ENCODE measurements at places on chromosomes 16 and 17.

GRCh38 chr16:20901436-20902112 lies 1.0 kb downstream of the LYRM1 start:
- DNase-seq: peak; percentile 55

- DNase-seq: no peak
Observed at GRCh38 chr17:8141741-8142140, 10.5 kb downstream of the PER1 start.

GRCh38 chr17:41492351-41492750 lies 2.6 kb upstream of the KRT36 start:
- DNase-seq: no peak

GRCh38 chr16:48003206-48003907 lies 152.4 kb downstream of the ABCC12 start:
- no peak for DNase-seq

- no peak for DNase-seq
Observed at GRCh38 chr17:59355702-59356325, 24.4 kb downstream of the YPEL2 start.

- DNase-seq: no peak
Observed at GRCh38 chr17:56890390-56890789, 23.5 kb downstream of the TRIM25 start.

DNA sequence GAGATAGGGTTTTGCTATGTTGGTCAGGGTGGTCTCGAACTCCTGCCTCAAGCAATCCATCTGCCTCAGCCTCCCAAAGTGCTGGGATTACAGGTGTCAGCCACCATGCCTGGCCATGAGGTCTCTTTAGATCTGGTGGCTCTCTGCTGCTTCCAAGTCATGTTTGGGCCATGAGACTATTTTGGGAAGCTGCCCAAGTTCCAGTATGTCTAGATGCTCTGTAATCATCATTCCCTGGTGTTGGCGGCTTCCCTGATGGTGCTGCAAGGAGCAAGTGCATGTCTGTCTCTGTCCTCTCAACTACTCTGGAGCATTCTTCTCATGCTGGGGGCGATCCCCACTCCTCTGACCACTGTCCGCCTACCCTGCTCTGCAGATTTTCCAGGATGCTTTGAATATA lies 6.4 kb upstream of the ODF4 start:
- DNase-seq: no peak

- no peak for DNase-seq
Observed at GRCh38 chr17:62822080-62822904, 14.2 kb upstream of the MARCHF10 start.

DNA sequence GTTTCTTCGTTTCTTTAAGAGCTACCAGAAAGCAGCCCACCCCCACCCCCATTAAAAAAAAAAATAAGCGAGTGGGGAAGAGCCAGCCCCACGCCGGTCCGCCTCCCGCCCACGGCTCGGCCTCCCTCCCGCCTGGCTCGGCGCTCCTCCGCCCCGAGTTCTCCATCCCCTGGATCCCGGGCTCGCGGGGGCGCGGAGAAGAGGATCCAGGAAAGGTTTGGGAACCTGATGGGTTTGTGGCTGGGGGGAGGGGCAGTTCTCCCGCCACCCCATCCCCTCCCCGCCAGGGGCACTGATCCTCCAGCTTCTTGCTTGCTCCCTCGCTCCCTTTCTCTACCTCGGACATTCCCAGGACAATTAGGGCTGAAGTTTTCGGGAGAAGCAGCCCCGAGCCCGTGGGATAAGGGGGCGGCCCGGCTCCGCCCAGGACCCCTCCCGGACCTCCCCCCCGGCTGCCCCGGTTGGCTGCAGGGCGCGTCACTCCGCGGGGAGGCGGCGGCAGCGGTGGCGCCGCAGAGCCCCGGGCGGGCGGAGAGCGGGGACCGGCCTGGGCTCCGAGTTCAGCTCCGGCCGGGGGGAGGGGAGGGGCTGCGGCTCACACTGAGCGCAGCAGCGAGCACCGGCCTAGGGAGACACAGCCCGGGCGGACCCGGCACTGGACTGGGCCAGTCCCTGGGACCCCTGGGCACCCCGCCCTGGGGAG lies 1.0 kb upstream of the SALL1 start:
- DNase-seq: peak; percentile 57

DNA sequence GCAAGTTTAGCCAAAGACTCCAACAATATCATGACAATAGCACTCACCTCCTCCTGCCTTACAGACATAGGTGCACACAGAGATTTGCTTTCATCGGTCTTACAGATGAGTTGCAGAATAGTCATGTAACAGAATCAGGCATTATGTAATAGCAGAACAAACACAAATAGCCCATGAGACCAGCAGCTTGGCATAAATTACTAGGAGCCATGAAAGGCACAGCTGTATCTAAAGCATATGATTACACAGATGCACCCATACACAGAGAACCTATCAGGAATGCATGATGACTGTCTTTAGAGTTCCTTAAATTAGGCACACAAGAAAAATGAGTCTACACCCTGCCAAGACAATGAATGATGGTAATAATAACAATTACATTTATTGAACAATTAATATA lies 342.0 kb upstream of the XYLT1 start:
- DNase-seq: no peak

- no peak for DNase-seq
Observed at GRCh38 chr17:38750312-38751121, 2.0 kb upstream of the PSMB3 start.

DNA sequence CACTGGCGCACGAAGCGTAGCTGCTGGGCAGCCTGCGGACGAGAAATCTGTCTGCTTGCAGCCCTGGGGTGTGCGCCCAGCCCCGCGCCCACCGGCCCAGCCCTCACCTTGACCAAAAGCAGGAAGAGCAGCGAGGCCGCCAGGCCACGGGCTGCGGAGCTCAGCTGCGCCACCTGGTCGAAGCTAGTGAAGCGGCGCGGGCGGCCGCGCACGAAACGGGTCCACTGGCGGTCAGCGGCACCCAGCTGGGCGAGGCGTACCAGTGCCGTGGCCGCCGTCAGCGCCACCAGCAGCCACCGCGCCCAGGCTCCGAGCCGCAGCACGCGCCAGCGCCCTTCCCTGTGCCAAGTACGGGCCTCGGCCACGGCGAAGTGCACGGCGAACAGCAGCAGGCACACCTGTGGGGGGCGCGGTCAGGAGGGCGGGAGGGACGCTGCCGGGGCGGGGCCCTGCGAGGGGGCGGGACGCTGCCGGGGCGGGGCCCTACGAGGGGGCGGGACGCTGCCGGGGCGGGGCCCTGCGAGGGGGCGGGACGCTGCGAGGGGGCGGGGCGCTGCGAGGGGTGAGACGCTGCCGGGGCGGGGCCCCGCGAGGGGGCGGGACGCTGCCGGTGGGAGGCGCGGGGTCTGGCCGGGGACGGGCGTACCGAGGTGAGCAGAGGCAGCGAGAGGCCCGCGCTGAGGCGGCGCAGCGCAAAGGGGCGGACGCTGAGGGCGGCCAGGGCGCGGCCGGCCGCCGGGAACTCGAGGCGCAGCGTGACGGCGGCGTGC lies 43.2 kb downstream of the TSC2 start:
- DNase-seq: peak; percentile 97

DNA sequence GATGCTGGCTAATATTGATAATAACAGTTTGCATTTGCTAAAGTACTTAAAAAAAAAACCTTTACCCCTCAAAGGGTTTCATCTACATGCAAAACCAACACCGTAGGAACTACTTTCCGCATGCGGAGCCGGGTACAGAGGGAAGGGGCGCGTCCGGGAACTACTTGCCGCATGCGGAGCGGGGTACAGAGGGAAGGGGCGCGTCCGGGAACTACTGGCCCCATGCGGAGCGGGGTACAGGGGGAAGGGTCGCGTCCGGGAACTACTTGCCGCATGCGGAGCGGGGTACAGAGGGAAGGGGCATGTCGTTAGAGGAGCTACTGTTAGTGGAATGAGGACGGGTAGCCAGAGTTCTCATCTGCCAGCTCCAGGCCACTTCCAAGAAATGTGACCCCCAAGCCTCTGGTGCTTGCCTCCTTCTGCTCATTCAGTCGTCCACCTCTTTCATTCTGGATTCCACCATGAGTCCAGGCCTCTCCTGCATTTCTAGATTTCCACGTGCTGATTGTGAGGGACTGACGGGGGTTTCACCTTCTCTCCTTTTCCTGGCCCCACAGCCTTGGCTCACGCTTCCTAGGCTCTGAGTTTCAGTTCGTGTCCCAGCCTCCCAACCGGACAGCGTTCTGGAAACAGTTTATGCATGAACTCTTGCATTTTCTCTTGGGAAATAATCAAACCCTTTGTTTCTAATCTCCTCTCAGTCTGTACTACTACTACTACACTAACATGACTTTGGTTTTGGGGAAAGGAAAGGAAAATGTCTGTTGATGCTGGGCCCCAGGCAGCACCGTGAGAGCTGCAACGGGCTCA lies 26.9 kb downstream of the MINK1 start:
- no peak for DNase-seq

GRCh38 chr17:82835766-82836512 lies 3.9 kb downstream of the ZNF750 start:
- no peak for DNase-seq

- DNase-seq: no peak
Observed at GRCh38 chr16:314795-315299, 31.9 kb downstream of the PDIA2 start.

GRCh38 chr16:87552072-87552718 lies 50.1 kb upstream of the JPH3 start:
- no peak for DNase-seq
